Nucleus accumbens (tissue), 56 donors: ENCODE measurements at places on chromosomes 4 and X.
A peak's percentile ranks its signal among the peaks of the same experiment; 100 is the strongest.

GRCh38 chr4:38948551-38948950, 80.9 kb downstream of the FAM114A1 start:
- DNase-seq: peak; percentile 21

DNA sequence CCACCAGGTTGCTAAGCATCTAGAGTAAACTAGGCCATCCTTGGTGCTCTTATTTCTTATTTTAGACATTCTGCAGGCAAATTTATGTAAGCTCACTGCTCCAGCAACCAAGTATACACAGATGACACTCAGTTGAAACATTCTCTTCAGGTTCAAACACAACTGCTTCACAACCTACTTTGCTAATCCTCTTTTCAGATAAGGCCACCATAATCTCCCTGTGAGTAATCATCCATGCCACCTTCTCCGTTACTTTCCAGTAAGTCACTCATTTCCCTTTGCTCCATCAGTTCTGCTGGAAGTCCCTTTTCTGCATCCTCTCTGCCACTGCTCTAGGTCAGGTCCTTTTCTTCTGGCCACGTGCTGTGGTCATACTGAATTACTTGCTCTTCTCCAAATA, 120.2 kb upstream of the WDFY3 start:
- no peak for DNase-seq

- DNase-seq: no peak
Measured at GRCh38 chr4:1241466-1241935, 7.4 kb downstream of the CTBP1 start.

- no peak for DNase-seq
Measured at GRCh38 chrX:25597551-25597950, 540.6 kb upstream of the MAGEB18 start.

DNA sequence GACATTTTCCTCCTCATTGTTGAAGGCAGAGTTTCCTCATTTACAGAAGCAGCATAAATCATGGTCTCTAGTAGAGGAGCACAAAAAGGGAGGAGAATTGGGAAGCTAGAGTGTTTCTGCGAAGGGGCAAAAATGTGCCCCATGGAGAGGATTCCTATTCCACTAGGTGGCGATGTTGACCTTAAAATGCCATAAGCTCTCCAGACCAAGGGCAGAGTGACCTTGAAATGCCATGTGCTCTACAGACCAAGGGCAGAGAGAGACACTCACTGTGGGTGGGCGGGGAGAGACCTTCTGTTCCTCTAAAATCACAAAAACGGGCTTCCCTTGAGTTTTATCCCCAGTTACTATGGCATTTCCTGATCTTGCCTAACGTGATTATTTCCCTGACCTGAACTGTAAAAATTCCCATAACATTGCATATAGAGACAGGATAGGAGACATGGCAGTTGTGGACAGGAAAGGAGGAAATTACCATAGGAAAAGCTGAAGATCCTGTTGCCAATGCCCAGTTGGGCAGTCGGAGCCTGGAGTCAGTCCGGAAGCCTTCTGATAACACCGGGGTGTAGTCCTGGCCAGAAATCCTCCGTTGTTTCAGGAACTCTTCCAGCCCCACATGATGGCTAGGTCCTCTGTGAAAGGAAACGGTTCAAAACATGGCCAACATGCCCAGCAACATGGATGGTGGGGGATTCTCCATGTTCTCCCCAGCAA, 567.7 kb downstream of the MAGEB5 start:
- no peak for DNase-seq

GRCh38 chr4:186840771-186841301, 117.2 kb upstream of the FAT1 start:
- DNase-seq: no peak

GRCh38 chr4:4574052-4574451, 32.2 kb upstream of the STX18 start:
- DNase-seq: no peak

DNA sequence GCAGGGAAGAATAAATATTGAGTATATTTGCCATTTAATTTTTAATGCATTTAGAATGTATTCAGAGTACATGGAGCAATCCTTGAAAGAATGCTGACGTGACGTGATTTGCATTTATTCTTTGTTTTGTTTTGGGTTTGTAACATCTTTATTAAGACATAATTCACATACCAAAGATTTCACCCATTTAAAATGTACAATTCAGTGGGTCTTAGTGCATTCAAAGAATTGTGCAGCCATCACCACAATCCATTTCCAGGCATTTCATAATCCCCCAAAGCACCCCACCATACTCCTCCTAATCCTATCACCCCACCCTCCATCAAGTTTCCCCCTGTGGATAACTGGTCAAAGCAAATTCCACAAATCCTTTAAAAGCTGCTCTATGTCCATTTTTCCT, 87.4 kb downstream of the FAM9B start:
- no peak for DNase-seq

DNA sequence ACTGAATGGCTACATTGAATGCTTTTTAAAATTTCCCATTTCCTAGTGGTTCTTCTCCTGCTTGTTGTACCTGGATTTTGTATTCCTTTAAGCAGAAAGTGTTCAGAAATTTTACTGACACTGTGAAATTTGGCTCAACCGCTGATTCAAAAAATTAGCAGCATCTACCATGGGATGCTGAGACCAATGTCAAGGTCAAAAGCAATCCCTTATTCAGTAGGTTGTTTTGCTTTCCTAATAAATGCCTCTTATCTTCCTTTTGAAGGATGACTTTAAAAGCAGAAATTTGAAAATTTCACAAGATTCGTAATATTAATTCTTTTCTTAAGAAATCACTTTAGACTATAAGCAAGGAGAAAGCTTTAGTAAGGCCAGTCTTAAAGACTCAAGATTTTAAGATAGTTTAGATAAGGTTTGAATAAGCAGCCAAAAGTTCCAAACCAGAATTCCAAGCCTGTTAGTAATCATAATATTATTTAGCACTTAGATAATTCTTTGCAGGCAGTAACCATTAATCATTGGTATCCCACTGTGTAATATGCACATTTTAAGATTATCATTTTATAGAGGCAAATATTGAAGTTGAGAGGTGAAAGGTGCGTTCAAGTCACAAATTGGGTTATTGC, 508.8 kb downstream of the ANKRD50 start:
- no peak for DNase-seq

DNA sequence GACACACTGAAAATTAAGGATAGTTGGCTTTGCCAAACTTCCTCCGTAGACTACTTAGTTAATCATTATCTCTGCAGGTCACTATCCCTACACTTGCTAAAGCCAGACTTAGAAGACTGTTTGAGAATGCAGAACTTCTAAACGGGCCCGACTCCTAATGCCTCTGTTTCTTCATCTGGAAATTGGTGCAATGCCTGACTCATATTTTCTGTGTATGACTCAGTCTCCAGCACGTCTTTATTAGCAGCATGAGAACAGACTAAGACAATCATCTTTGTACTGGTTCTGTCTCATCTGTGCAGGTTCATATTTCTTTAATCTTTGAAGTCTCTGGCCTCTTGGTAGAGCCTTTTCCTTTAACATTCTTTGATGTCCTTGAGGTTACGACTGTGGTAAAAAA, 411.9 kb upstream of the ACTRT1 start:
- no peak for DNase-seq

DNA sequence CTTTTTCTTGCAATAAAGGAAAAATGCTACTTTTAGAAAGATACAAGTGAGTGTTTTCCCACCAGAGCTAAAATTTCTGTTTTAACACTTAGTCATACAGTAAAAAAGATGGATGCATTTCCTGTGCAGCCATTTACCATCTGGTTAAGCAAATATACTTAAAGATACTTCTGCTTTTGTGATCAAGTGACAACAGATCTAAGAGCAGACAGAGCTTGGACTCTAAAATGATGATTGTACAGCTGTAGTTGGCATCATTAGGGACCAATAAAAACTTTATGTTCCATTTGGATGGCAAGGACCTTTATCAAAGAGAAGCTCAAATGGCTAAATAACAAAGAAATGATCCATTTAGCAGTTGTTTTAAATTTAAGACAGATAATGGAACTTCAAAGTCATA, 270.8 kb downstream of the FSTL5 start:
- no peak for DNase-seq

DNA sequence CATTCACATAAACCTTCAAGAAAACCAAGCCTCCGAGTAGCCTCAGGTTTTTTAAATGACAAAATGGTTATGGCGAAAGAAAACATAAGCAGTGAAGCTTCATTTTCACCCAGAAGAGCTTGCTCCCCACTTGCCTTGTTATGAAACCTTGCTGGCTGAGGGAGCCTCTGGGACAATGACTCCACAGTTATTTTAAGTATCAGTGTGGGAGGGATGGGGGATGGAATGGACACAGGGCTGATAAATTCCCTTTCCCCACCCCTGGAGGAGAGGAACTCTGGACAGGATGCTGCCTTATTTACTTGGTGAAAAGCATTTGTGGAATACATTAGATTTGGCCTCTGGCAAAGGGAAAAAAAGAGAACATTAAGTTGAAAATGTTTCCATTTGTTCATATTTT, 220.7 kb upstream of the CNKSR2 start:
- no peak for DNase-seq

DNA sequence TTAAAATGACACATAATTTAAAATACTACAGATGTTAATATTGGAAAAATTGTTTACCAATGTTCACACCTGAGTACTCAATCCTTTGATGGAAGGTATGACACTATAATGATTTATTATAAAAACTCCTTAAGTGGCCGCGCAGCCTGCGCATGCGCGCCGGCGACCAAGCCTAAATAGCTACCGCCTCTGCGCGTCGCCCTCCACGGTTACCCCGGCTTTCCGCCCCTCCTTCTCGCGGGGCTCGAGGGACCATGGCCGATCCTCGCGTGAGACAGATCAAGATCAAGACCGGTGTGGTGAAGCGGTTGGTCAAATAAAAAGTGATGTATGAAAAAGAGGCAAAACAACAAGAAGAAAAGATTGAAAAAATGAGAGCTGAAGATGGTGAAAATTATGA, 170.2 kb downstream of the DMD start:
- DNase-seq: no peak

DNA sequence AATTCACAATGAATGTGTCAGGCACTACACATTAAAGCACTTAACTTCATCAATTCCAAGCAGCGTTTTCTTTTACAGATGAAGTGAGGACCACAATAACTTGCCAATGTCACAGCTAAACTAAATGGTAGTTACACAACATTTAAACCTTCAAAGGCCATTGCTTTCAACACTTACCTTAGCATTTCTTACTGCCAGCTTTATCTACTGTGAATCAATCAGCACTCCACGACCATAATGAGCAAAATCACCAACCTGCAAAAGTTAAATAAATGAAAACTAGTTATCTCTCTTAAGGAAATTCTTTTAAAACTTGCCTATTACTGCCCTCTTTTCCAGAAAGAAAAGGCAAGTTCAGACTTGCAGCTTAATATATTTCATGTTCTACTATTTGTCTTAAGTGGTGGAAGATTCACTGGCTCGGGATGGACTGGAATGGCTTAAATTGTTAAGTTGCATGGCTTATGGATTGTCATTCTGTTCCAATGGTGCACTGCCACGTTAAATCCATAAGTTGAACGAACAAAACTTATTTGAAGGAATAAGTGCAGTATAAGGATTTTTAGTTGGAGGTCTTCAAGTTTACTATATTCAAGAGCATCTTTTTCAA, 8.3 kb downstream of the RBMX start:
- DNase-seq: no peak

GRCh38 chrX:64977051-64977450, 801 bp upstream of the ZC4H2 start:
- DNase-seq: no peak

- no peak for DNase-seq
Measured at GRCh38 chrX:106927700-106928099, 7.5 kb downstream of the CLDN2 start.

DNA sequence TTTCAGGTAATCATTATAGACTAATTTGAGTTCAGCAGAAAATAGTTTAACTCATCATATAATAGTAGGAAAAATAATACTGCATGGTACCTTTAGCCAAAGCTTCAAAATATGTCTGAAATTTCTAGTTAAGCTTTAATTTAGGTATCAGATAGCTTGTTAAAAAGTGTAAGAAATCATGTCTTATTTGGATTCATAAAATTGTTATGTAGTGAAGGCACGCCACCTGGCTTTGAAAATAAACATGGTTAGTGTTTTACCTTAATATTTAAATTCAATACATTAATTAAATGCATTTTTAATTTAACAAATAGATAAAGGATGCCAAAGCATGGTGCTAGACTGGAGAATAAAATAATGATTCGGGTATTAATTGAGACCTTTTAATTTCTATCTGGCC, 211.4 kb downstream of the FSTL5 start:
- no peak for DNase-seq
